ENCODE measurements at places on chromosomes 12 and 14. TPM values are rescaled to one million over a fixed set of nuclear protein-coding genes. Genes with fewer than 3 reads are reported as not detected.

LTBR gene
- 99.9 TPM for total RNA-seq

KCNJ8 gene
- total RNA-seq, result 32.5 TPM

SCFD1 gene
- 102 TPM for total RNA-seq

COX8C gene
- total RNA-seq, result not detected

ARHGAP9 gene
- total RNA-seq, result 24.6 TPM
